PC-3 (cell line): ENCODE measurements at places on chromosomes 4 and X. TPM values are rescaled to one million over a fixed set of nuclear protein-coding genes. Genes with fewer than 3 reads are reported as not detected.

Gene PRR32
- total RNA-seq: not detected in 2 replicates

Gene MAGEA9
- total RNA-seq: not detected in 2 replicates

Gene PFKFB1
- 0.22 and 1.1 TPM in 2 replicates for total RNA-seq

Gene ASB12
- total RNA-seq: not detected in 2 replicates

Gene GPR34
- total RNA-seq: not detected in 2 replicates

Gene DHX15
- 201 and 229 TPM in 2 replicates for total RNA-seq

DNA sequence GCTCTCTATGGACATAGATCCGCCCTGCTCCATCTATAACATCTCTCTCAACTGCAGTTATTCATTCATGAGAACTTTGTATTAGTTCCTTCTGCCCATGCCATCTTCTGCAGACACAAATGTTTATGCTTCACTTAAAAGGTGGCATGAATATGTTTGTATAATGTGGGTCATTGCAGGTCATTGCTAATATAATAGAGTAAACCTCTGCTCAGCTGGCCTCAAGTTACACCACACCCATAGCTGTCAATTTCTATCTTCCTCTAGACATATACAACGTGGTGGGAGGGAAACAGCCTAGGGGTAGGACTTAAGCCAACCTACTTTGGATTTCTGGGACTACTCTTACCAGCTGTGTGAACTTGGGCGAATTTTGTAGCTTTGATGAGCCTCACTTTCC, 129.8 kb downstream of the ATXN3L start:
- peak; percentile 60 for DNase-seq

DNA sequence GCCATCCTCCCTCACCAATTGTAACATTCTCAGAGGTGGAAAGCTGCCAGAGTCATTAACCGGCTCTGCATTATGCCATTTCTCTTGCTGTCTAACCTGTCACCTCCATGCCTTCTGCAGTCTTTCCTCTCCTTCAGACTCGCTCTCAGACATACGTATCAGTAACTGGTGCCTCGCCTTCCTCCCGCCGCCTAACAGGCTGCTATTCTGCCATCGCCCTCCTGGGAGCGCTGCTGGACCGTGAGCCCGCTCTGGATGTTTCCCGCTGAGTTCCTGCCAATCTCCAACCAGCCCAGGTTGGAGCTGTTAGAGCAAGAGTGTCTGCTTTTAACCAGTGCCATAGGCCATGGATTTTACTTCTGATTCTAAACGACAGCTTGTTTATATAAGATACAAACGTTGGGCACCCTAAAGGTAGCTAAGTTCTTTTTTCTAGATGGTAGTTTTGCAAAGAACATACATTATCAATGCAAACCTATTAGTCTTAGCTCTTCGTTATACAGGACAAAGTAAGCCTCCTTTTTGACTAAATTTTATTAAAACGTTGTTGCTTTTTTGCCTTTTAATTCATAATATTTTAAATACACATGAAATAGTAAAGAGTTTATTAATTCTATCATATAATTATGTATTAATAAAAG, 59.5 kb upstream of the NEIL3 start:
- peak; percentile 69 for DNase-seq

DNA sequence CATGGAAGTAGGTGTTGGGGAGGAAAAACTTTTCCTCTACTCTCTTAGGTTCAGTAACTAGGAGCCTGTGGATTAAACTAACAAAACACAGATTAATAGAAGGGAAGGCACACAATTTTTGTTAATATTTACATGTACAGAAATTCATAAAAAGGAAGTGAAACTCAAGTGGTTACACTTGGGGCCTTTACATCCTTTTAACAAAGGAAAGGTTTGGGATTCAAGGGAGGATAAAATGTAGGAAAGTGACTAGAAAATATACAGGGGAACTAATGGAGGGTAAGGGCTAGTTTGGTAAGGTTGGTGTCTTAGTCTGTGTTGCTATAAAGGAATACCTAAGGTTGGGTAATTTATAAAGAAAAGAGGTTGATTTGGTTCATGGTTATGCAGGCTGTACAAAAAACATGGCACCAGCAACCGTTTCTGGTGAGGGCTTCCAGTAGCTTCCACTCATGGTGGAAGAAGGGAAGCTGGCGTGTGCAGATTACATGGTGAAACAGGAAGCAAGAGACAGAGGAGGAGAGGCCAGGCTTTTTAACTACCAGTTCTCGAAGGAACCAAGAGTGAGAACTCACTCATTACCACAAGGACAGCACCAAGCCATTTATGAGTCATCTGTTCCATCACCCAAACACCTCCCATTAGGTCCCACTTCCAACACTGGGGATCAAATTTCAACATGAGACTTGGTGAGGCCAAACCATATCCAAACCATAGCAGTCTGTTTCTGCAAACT, 124.4 kb downstream of the CHRDL1 start:
- no peak for DNase-seq

DNA sequence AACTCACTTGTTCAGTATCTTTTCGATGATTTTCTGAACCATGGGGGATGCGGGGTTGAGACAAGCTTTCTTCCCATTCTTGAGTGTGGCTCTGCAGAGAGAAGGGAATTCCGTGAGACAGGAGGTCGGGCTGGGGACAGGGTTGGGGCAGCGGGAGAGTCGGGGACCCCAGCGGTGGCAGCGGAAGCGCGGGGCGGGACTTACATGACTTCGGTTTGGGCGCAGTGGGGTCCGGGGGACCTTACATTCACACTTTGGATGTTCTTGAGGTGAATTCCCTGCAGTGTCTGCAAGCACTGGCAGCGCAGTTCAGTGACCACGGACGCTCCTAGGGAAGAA, 434 bp downstream of the CXCL3 start:
- no peak for DNase-seq

- no peak for DNase-seq
Observed at GRCh38 chr4:132572210-132572609, 576.9 kb upstream of the PCDH10 start.

DNA sequence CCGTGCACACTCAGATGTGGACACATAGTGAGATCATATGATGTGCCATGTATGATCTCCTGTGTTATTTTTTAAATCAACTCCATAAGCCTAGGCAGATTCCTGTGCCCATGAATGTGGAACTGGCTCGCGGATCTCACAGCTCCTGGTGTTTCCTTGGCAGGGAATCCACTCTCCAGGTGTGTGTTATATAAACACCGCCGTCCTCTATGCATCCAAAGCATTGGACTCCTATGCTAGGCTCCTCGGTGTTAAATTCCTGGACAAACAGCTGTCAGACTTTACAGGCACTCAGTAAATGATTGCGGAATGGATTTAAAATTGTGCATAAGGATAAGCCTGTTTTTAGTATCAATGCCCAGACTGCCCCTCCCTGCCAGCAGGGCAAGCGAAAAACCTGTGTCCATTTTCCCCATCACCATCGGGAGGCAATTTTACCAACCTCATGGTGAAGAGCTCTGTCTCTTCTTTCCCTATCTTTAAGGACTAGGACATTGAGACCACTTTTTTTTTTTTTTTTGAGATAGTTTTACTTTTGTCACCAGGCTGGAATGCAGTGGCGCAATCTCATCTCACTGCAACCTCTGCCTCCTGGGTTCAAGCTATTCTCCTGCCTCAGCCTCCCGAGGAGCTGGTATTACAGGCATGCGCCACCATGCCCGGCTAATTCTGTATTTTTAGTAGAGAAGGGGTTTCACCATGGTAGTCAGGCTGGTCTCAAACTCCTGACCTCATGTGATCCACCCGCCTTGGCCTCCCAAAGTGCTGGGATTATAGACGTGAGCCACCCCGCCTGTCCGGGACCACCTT, 23.6 kb upstream of the GPR78 start:
- DNase-seq: no peak

- peak; percentile 92 for DNase-seq
Observed at GRCh38 chr4:13701937-13702446, 74.5 kb upstream of the BOD1L1 start.

GRCh38 chrX:65689377-65689776, 21.9 kb downstream of the MSN start:
- peak; percentile 55 for DNase-seq

DNA sequence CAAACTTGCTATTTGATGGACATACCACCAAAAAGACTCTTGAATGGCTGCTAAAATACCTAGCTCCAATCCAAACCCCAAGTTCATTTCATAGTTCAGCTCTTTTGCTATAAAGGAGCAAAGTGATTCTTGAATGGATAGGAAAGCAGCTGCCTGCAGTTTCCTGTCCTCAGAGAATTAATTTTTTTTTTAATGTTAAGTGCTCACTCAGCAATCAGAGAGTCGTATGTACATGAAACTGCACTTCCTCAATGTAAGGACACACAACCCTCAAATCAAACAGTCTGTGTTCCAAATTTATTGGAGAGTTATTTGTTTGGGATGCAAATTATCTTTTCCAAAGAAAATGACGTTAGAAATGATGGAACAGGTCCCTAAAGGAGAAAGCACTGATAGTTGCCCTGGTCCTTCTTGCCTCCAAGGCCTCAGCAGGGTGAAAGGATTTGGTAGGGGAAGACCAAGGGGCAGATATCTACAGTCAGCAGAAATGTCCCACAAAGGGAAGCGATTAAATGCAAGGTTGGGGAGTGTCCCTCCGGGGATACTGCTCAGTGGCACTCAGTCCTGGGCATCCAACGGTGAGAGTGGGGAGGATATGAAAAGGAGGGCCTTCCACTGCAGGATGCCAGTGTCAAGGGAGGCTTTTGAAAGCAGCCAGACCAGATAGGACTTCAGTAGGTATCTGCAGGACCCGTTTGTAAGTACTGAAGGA, 67.2 kb upstream of the RASGEF1B start:
- DNase-seq: no peak
